ENCODE measurements at places on chromosomes 16 and 17.

GRCh38 chr16:67632415-67633172 lies 12.3 kb upstream of the CARMIL2 start:
- DNase-seq: no peak

- DNase-seq: peak; percentile 41
Observed at GRCh38 chr17:49230636-49231562, at the start of gene PHOSPHO1. PHOSPHO1 (minus strand) TSS chr17:49230787; CDS start chr17:49226691, 4,096 bp downstream.

- no peak for DNase-seq
Observed at GRCh38 chr17:7191571-7192270, 12.6 kb upstream of the ASGR1 start.

GRCh38 chr16:11669380-11670146 lies 1.3 kb downstream of the SNN start:
- DNase-seq: no peak

DNA sequence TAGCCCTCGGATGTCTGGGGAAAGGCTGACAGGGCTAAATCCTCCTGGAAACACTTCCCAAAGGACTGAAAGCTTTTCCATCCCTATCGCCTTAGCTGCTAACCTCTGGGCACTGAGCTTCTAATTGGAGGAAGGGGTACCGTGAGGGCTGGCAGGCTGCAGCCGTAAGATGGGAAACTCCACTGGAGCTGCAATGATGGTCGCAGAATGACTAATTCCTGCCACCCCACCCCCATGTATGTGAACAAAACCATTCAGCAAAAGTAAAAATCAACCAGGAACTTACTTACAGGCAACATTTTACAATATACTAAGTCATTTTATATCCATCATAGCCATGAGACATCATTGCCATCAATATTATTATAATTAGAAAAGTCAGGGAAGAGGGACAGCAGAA lies 133.3 kb downstream of the ABCC12 start:
- DNase-seq: no peak

DNA sequence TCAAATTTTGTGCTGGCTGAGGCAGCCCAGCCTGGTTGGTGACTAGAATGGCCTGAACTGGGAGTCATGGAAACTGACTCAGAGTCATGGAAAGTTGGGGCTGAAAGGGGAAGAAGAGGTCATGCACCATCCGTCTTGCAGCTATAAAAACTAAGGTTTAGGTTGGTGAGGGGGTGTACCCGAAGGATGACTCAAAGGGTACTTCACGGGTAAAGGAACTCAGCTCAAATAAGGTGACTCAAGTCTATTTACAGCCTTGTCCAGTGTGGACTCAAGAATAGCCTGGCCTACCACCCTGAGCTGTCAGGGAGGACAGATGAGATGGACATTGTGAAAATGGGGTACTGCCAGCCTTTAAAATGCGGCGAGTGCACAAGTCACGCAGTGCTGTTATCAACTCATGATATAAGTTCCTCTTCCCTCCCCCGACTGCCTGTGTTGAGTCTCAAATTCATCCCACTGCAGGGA lies 18.6 kb downstream of the CD300LB start:
- DNase-seq: no peak

- no peak for DNase-seq
Observed at GRCh38 chr17:39360537-39360936, 40.9 kb downstream of the FBXL20 start.

DNA sequence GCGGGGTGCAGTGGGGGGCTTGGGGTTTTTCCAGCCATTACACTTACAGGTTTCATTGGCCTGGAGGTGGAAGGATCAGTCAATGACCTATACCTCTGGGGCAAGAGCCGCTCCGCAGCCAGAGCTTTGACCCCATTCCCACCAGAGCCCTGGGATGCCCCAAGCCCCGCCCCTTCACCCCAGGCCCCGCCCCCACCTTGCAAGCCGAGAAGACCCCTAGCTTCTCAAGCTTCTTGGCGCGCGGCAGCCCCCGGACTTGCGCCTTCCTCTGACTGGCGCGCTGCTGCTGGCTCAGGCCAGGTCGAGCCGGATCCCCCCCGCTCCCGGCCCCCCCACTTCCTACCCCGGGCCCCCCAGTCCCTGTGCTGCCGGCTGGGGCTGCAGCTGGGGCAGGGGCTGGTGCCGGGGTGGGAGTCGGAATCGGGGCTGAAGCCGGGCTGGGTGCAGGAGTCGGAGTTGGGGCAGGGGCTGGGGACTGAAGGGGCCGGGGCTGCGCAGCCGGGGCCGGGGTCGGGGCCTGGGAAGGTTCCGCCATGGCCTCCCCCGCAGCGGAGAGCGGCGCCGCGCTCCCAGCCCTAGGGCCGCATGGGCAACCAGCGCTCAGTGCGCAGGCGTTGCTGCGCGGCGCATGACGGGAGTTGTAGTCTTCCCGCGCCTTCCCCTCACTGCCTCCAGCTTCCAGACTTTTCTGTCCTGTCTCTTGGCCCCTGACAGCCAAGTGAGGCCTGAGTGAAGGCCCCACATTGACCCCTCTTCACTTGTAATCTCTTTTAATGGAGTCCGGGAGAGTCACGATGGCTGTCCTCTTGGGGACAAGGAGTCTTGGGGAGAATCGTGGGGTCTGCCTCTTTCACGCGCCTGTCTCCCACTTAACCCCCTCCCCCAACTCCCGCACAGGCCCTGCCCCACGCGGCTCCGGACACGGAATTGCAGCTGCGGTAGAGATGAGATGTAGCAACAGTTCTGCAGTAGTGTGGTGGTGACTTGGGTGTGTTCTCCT lies at the start of gene KAT2A:
Gene KAT2A, minus strand, starts transcription at position 598 of the 1,000 bp plus-strand sequence. Its CDS starts 63 bp downstream, at position 535.
- peak; percentile 59 for DNase-seq

DNA sequence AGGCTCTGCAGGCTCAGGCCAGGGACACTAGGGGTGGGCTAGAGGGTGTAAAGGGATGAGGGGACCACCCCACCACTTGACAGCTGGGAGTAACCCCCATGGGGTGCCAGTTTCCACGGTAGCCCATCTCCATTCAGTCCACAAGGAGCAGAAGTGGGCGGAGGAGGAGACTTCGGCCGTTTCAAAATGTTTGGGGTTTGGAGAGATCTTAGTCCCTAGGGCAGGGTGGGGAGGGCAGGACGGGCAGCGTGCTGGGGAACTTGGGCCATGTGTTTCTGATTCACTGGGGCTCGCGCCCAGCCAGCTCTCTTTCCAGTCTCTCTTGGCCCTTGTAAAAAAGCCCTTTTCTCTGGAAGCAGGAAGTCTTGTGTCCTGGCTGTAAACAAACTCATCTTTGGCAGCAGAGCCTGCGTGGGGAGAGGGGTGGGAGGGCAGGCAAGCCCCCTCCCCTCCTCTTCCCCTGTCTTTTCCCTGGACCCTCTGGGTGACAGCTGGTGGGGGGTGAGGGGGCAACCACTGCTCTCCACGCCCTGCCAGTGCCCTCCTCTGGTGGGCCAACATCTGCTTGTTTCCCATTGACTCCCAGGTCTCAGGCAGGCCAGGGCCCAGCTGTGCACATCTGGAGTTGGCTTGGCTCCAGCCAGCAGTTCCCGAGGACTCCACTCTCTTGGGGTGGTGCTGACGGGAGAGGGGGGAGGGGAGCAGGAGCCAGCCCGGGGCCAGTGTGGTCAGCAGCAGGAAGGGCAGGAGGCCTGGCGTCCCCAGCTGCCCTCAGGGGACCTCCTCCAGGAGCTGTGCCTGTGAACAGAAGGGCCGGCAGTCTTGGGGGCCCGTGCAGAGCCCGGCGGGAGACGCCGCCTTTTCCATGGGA lies 8.1 kb downstream of the CYGB start:
- DNase-seq: no peak

- DNase-seq: no peak
Observed at GRCh38 chr16:76532188-76532973, 255.2 kb downstream of the CNTNAP4 start.
